ENCODE measurements at places on chromosomes 4 and X.
A peak's percentile ranks its signal among the peaks of the same experiment; 100 is the strongest.

DNA sequence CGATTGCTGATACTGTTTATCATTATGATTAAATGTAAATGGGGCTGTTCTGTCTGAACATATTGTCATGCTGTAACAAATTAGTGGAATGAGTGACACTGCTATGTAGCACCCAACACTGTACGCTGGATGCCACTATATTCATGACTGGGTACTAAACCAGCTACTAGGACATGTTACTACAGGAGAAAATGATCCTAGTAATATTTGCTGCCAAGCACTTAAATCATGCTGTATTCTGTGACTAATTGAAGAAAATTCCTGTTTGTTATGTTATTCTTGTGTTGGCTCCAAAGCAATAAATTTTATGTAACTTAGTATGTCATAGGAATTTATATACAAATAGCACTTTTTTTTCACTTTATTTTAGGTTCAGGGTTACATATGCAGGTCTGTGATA is 804.2 kb downstream of the CENPC start:
- no peak for DNase-seq

- peak; percentile 12 for DNase-seq
Observed at GRCh38 chrX:134685668-134686067, 27.4 kb upstream of the PLAC1 start.

- DNase-seq = peak; percentile 77
Observed at GRCh38 chr4:79756140-79756895, 316.7 kb downstream of the ANTXR2 start.

DNA sequence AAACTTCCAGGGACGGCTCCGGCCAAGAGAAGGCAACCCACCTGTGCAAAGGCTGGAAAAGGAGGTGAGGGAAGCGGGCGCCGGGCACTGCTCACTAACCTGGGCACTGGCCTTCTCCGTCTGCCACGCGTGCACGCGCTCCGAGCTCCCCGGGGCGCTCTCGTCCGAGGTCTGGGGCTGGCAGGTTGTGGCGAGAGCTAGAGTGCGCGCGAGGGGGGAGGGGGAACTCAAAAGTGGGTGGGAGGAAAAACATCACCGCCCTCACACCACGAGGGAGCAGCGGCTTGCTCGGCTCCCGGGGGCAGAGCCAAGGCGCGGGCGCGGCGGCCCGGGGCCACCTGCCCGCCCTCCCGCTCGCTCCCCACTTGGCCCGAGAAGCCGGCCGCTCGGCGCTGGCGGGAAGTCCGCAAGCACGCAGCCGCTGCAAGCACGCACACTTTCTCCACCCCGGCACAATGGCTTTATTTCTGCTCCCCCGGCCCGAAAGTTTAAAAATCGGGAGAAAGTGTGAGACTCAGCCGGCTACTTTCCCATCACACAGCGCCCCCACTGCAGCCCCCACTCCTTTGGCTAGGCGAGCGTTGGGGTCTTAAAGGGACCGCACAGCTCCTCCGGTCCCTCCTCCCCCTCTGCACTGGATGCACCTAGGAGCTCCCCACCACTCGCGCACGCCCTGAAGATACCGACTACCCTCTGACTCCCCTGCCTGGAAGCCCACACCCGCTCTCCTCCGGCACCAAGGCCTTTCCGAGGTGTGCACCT is at the start of gene CHRDL1:
TSS of gene CHRDL1 (minus strand) at position 173 of the 762 bp plus-strand sequence. CDS start 3,636 bp downstream, outside the sequence.
- DNase-seq = peak; percentile 91

- peak; percentile 75 for DNase-seq
Observed at GRCh38 chr4:166091146-166091545, 218.1 kb downstream of the TLL1 start.

DNA sequence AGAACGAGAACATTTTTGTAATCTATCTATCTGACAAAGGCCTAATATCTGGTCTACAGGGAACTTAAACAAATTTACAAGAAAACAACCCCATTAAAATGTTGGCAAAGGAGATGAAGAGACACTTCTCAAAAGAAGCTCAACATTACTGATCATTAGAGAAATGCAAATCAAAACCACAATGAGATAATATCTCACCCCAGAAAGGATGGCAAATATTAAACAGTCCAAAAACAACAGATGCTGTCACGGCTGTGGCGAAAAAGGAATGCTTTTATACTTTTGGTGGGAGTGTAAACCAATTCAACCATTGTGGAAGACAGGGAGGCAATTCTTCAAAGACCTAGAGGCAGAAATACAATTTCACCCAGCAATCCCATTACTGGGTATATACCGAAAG is 2284.8 kb downstream of the ARAP2 start:
- peak; percentile 20 for DNase-seq

- DNase-seq = no peak
Observed at GRCh38 chr4:83709627-83710026, 173.7 kb downstream of the GPAT3 start.

GRCh38 chr4:3369781-3370674 is 71.7 kb upstream of the HGFAC start:
- peak; percentile 79 for DNase-seq

DNA sequence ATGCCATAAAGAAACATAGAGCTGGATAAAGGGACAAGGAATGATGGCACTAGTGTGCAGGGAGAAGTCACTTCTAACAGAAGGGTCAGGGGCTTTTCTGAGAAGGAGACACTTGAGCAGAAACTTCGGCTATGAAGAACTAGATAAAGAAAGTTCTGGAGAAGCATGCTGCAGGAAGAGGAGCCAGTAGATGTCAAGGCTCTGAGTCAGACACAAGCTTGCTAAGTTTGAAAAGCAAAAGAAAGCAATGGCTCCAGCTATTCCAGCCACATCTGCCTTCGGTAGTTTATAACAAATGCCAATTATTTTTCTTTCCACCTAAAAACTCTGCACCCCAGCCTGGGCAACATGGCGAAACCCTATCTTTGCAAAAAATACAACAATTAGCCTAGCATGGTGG is 7.5 kb downstream of the NUDT6 start:
- DNase-seq = no peak

- DNase-seq = no peak
Observed at GRCh38 chr4:106494066-106494465, 125.5 kb upstream of the GIMD1 start.

DNA sequence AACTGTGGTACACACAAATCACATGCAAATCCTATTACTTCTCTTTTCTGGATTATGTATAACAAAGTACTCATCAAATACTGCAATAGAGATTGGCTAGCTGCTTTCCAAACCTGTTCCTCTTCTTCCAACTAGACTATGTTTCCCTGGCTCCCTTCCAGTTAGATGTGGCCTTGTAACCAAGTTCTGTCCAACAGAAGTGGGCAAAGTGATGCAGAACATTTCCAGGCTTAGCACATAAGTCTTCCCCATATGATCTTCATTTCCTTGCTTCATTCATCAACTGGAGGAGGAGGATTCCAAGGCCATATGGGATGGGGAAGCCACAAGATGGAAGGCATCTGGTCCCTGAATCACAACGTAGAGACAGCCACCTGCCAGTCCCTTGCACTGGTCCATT is 8.0 kb downstream of the SLC9A7 start:
- DNase-seq = no peak

- no peak for DNase-seq
Observed at GRCh38 chr4:122762520-122762919, 30.0 kb downstream of the BBS12 start.

DNA sequence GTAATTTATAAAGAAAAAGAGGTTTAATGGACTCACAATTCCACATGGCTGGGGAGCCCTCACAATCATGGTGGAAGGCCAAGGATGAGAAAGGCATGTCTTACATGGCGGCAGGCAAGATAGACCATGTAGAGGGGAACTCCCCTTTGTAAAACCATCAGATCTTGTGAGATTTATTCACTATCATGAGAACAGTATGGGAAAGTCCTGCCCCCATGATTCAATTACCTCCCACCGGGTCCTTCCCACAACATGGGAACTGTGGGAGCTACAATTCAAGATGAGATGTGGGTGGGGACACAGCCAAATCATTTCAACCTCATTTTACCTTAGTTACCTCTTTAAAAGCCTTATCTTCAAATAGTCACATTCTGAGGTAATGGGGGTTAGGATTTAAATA is 30.9 kb upstream of the ELOVL6 start:
- no peak for DNase-seq

DNA sequence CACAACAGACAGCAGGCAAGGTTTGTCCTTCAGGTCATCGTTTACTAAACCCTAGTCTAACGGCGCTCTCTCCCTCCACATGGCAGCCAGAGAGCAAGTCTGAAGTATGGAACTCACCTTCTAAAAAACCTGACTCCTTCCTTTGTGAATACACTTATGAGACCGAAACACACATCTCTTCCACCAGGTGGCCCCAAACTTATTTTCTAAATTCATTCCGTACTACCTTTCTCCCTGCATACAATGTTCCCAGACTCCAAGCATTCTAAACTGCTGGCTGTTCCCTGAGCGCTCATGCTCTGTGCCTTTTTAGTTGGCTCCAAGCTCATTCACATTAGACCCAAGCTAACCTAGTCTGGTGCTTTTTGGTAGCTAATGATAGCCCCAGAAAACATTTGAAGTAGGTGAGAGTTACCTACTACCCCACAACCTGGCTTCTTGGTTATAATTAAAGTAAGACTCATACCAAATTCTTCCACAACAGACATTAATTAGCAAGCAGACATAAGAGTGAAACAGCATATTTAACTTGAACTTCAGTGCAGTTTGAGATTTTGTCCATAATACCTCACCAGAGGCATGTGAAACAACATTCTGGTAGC is 67.6 kb upstream of the DCLK2 start:
- peak; percentile 81 for DNase-seq

- no peak for DNase-seq
Observed at GRCh38 chrX:50614460-50614859, 143.8 kb upstream of the DGKK start.

DNA sequence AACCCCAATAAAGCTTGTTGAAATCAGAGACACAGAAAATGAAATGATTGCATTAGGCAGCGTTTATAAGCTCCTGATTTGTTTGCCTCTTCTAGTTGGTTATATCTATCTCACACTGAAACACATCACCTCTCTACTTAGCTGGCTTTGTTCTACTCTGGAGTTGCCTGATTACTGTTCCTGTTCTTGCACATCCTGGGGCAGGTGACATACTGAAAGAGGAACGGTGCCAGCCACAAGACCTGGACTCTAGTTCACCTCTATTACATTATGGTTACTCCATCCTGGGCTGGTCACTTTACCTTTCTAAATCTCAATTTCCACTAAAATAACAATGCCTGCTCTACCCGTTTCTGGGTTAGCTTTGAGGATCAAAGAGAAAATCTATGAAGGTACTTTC is 47.9 kb downstream of the TRIM2 start:
- DNase-seq = no peak

DNA sequence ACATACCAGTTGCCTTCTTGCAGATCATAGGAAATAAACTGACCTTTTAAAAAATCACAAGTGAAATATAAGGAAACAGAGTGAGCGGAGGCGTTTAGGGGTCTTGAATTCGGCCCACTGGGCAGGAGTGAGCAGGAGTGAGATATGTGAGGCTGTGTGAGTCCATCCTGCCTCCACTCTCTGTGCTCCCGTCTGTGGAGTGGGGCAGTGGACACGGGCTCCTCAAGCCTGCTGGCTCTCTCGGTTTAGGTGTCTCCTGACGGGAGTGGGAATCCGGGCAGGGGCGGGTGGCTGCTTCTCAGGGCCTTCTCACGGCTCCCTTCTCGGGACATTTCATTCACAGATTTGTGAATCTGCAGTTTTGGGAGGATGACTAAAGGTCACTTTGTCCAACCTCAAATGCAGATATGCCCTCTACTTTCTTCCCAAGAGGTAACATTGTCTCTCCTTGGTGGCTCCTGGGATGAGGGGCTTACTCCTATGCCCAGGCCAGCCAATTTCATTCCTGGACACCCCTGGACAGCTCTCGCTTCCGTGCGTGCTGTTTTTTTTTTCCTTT is 27.6 kb downstream of the CYTL1 start:
- no peak for DNase-seq

- DNase-seq = no peak
Observed at GRCh38 chr4:54585321-54586000, 72.3 kb upstream of the KIT start.

- DNase-seq = peak; percentile 11
Observed at GRCh38 chr4:85824166-85824945, 349.4 kb downstream of the ARHGAP24 start.

GRCh38 chrX:48689208-48689920 is 5.8 kb downstream of the WAS start:
- no peak for DNase-seq

DNA sequence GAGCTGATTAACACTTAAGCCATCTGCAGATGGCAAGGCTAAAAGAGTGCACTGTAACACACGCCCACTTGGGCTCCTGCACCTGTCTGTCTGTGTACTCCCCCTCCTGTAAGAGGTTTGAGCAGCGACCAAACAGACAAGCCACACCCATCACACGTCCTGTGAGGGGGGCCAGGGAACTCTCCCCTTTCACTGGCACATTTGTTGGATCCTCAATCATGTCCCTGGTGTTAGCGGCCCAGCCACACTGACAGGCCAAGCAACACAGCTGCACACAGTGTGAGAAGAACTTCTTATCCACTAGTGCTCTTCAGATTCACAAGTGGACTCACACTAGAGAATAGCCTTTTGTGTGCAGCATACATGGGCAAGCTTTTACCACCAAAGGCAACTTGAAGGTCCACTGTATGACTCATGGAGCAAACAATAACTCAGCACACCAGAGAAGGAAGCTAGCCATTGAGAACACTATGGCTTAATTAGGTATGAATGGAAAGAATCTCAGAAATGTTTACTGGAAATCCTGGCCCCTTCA is 29.1 kb upstream of the UTP14A start:
- peak; percentile 1 for DNase-seq

- DNase-seq = no peak
Observed at GRCh38 chr4:188941524-188942119, 802.4 kb downstream of the TRIML1 start.

- DNase-seq = no peak
Observed at GRCh38 chrX:15514279-15514678, 13.7 kb downstream of the BMX start.

GRCh38 chrX:111041018-111041462 is 55.0 kb upstream of the PAK3 start:
- DNase-seq = peak; percentile 73
